ENCODE measurements at places on chromosomes 1 and 21.

- no peak for DNase-seq
Observed at GRCh38 chr1:23748016-23748415, 4.7 kb downstream of the ELOA start.

- DNase-seq: no peak
Observed at GRCh38 chr1:44250068-44250781, 37.0 kb downstream of the DMAP1 start.

DNA sequence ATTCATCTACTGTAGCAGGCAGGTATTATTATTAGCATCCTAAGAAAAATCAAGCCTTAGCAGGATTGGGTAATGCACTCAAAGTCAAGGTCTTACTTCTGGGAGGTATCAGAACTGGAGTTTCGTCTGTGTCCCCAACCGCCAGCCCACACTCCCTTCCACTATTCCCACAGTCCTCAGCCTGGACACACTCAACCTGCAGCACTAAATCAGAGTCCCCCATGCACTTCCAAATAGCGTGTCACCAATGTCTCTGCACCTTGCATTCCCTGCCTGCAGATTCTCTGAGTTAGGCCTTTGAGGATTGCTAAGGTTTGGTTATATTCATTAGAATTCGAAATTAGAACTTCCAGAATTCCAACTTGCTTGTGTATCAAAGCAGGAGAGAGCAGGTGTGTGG, 3.9 kb downstream of the LYPD8 start:
- no peak for DNase-seq

DNA sequence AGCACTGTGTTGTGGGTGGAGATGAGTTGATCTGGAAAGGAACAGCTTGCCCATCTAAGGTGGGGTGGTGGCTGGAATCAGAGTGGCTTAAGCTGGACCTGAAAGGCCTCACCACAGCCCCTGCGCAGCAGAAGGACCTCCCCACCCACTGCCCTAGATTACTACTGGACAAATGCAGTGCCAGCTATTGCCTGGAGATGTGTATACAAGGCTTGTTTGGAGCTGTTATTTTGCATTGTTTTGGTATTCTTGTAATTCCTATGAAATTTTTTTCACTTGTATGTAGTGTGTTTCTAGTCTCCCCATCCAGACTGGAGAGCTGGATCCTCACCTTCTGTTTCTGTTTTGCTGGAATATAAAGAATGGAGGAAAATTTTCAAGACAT, 1.3 kb upstream of the SLC30A1 start:
- peak; percentile 17 for DNase-seq

DNA sequence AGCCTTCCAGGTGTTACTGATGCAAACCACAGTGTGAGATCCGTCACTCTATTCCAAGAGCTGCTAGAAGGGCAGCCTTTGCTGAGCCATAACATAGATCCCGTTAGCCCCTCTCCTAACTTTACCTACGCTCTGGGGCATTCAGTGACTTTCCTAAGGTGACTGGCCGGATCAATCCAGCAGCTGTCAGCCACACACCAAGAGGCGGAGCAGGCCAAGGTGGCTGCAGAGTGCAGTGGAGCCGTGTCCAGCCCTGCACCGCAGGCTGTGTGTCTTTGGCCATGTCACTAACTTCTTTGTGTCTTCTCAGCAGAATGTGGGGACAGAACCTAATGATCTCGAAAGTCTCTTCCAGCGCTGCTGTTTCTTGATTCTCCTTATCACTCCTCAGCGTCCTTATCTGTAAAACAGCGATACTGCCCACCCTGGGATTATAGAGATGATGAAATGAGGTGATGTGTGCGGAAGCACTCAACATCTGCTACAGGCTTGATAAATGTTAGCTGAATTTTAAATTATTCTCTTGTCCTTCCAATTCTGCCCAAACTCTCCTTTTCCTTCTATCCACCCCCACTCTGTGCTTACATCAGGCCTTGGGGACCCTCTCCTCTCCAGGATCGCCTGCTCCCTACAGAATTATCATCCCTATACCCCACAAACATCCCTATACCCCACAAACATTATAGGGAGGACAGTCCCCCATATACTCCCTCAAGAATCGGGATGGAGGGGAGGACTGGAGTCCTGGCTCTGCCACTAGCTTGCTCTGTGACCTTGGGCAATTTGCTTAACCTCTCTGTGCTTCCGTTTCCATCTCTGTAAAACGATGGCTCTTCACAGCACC, 25.8 kb upstream of the LRRN2 start:
- DNase-seq: no peak

GRCh38 chr1:173430677-173431303, 46.3 kb upstream of the PRDX6 start:
- DNase-seq: no peak

GRCh38 chr1:88293691-88294190, 390.3 kb upstream of the PKN2 start:
- DNase-seq: no peak

DNA sequence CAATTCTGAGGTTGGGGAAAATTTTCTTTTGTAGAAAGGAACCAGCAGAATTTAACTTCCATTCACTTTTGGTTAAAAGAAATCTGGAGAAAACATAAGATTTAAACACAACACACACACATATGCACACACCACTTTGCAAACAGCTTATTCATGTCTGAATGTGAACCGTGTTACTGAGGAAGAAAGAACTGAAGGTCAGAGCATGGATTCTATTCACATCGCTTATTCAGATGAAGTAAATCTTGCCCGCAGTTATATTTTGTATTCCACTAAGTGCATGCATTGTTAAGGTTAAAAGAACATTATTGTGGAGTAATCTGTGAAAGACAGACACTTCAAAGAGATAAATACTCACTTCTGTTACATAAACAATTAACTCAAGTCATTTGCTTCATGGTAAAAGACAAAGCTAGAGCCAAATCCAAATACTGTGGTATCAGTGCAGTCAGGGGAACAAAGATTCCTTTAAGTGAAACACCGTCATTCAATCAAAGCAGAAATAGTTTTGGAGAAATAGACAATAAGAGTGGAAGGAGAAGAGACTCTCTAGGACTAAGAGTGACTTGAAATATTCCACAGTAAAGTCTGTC, 82.0 kb downstream of the LRRC53 start:
- DNase-seq: no peak

DNA sequence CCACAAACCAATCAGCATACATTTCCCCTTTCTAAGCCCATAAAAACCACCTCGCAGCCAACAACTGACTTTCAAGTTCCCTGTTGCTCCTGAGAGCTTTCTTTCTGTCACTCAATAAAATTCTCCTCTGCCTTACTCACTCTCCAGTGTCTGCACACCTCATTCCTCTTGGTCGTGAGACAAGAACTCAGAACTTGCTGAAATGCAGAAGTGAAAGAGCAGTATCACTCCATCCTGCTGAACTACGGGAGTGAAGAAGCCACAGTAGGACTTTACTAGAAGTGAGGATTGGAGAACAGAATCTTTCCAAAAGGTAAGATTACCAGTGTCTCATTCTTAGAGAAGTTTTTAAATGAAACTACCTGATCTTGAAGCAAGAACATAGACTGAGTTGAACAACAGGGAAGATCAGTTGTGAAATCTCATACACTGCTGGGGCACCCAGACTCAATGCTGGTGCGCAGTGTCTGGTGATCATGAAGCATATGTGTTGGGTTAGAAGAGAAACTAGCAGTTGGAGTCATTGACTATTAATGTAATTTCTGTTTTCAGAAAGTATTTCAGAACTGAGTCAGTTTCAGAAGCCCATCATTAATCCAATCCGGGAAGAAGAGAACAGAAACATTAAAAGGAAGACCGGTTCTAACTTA, 726.9 kb upstream of the TMPRSS15 start:
- no peak for DNase-seq

- no peak for DNase-seq
Observed at GRCh38 chr1:51897699-51898031, 19.1 kb upstream of the NRDC start.

DNA sequence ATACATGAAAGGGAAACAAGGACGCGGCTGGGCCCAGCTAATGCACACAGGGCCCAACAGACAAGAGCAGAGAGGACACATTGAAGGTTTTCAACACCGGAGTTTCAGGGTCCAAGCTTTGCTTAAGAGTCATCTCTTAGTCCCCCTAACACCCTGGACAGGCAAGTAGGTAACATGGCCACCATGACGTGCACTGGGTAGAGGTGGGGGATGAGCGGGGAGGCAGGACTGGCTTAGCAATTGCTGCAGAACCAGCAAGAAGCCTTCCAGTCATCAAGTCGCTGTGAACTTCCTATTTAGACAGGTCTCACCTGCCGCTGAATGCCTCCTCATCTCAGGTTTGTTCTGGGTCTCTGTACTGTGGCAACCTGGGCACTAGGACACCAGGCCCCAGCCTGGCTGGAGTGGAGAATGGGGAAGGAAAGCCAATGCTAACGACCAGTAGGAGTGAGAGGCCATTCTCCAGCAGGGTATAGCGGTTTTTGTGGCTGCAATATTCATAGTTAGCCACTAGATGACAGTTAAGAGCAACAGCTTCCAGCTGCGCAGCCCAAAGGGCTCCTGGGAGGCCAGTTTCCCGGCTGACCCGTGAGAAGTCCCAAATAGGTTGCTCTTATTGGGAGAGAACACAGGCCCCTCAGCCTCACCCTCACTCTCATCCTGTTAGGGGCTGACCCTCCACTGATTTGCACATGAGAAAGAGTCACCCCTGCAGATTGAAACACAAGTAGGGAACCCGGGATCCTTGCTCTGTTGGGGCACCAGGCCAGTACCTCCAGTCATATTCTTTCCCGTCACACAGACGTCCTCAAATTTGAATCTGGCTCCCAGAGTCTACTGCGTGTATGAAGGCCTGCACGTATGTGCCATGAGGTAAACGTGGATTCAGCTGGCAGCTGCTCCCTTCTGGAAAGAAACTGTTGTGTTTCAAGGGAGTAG, 6.0 kb upstream of the PIGC start:
- DNase-seq: peak; percentile 64

DNA sequence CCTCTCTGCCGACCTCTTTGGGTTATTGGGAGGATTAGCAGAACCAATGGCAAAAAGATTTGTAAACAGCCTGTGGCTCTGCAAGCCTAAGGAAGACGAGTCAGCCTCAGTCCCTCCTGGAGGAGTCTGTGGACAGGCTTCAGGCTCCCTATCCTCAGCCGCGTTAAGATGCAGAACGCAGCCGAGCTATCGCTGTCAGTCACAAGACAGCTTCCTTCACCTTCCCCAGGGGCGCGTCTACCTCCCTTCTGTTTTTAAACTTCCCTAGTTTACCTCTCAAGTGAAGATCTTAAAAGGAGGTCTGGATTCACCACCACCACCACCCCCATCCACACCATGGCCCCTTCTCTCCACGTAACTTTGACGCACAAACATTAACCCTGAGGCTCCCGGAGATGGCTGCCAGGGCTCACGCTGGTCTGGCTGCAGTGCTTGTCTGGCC, 738 bp downstream of the CAMK1G start:
- DNase-seq: no peak

GRCh38 chr1:147527941-147528936, 13.1 kb upstream of the BCL9 start:
- DNase-seq: no peak

- no peak for DNase-seq
Observed at GRCh38 chr1:54665852-54666251, 24.3 kb downstream of the MROH7 start.

DNA sequence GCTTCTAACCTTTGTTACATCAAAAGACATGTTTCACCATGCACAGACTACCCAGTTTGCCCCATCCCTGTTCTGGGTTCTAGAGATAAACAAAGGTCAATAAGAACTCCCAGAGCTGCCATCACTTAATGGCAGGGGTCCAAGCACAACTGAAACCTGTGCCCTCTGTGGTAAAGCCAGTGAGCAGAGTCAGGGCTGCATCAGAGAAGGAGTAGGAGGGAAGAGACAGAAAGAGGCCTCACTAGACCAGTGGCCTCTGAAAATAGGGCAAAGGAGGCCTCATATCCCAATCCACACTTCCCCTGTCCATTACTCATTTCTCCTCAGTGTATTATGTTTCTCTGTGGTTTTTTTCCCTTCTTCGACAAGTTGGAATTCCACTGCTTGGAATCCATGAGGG, 10.2 kb downstream of the ATP1A2 start:
- no peak for DNase-seq

DNA sequence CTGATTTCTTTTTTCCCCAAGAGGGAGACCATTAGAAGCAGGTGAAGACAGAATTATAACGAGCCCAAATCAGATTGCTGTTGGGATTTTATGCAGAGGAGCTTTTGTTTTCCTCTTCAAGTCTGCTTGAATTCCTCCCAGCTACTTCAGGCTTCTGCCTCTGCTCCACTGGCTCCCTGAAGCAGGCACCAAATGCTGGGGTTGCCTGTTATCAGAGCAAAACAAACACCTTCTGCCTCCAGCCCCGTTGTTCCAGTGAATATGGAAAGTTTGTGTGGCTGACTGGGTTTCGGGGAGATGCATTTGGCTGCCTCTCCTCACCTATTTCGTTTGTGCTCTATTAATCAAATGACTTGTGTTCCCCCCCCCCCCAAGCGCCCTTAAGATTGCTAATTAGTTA, 209.2 kb downstream of the URB2 start:
- no peak for DNase-seq

DNA sequence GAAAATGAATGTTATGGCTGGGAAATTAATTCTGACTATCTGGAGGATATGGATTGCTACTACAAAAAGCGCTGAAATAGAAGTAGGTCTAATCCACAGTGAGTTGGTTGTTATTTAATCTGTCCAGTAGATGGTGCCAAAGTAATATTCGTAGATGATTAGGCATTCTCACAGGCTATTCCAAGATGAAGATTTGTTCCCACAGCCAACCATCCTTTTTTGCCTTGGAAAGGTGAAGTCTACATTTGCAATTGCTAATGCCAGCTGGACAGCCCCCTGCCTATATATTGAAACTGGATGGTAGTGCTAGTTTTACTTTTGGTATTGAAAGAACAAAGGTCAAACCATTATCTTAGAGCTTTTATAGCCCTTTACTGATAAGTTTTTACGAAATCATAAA, 43.8 kb downstream of the RBM11 start:
- DNase-seq: peak; percentile 31

DNA sequence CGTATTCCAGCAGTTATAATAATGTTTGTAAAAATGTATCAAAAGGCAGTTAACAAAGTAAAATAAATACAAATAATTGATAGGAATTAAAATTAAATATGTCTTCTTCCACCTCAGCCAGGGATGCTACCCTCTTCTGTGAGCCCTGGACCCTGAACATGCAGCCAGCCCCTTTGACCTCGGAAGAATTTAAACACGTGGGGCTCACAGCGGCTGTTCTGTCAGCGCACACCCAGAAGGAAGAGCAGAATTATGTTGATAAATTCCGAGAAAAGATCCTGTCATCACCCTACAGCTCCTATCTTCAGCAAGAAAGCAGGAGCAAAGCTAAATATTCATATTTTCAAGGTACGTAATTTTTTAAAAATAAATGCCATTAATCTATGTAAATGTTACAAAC, 26.5 kb downstream of the UTS2 start:
- no peak for DNase-seq

DNA sequence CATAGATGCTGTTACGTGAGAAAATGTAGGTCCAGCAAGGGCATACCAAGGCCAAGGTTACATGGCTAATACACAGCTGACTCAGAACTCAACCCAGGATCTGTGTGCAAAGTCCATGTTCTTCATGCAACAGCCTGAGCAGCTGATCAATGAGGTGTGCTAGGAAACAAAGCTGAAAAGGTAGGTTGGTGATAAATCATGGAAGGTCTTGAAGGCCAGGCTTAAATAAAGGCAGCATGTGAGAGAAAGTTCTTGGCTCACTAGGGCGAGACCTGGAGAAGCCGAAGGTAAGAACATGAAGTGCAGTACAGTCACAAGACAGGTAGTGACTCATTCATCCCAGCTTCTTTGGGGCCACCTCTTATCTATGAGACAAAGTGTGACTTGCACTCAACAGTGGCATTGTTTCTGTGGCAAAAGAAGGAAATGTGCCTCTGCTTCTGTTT, 33.4 kb downstream of the TLR5 start:
- DNase-seq: peak; percentile 57

GRCh38 chr1:208951908-208952307, 631.6 kb upstream of the CAMK1G start:
- DNase-seq: no peak

GRCh38 chr1:115655306-115655663, 13.5 kb downstream of the VANGL1 start:
- DNase-seq: no peak
